D721Med (cell line): ENCODE measurements at places on chromosomes 6 and 20.

DNA sequence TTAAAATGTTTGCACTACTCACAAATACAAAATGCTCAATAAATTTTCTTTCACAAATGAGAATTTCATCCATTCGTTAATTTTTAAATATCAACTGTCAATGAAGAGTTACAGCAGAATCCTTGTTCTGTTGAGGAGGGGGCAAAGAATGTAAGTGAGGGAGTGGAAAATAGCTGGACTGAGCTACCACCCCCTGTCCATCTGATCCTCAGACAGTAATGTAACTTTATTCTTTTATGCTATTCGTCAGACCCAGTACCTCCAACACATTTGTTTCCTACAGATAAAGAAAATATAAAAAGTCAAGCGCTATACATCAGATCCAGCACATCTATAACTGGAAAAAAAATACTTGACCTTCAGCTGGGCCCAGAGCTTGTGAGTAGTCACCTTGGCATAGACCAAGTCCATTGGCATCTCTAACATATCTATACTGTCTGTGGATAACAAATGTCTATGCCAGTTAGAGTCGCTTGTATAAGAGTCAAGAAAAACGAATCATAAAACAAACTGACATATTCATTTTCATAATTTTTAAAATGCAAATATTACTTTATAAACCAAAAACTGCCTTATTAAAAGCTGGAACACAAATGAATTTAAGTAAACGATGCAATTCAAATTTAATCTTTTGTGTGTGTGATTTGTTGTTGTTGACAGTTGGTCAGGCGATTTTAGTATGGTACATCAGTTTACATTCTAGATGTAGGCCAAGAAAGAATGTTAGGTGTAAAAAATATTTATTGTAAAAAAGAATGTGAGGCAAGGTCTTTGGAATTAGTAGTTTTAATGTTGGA, 57.2 kb upstream of the HFE start:
- DNase-seq = no peak

GRCh38 chr6:117818449-117818848, 88.6 kb upstream of the SLC35F1 start:
- DNase-seq = no peak

GRCh38 chr20:53539516-53539915, 54.1 kb downstream of the ZNF217 start:
- DNase-seq = no peak

GRCh38 chr20:56989516-56989915, 276.9 kb downstream of the BMP7 start:
- no peak for DNase-seq

- DNase-seq = no peak
These were observed 268.8 kb downstream of the BTBD9 start for GRCh38 chr6:38370653-38371601.

DNA sequence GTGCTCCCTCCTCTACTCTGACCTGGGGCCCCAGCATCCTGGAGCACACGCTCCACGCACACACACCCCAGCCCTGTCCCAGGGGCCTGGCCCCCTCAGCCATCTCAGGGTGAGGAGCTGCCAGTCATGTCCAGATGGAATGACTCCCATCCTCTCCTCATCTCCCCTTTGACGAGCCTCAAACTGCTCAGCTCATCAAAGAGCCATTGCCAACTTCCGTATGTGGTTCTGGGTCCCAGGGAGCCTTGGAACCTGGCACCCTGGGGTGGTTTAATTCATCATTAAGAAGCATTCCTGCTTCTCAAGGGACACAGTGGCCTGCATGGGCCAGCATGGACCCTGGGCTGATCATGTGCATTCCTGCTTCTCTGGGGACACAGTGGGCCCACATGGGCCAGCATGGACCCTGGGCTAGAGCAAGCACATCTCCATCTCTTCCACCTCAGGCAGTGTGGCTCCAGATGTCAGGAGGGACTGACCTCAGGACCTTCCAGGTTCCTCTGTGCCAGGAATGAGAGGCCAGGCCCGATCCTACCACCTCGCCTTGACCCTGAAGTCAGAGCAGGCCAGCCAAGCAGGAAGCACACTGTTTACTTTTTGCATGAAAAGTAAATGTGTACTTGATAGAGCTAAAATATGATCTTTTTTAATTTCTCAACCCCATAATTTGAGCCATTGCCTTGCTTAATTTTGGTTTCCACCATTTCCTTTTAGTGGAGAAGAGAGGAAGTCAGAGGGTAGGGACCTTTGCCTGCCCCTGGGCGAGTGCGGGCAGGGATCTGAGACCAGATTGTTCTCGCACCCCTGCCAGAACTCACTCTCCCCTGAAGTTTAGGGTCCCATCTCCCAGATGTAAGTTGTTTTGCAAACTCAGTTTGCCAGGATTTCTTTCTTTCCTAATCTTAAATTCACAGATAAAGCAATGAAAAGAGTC, 26.1 kb downstream of the SPATA2 start:
- no peak for DNase-seq

DNA sequence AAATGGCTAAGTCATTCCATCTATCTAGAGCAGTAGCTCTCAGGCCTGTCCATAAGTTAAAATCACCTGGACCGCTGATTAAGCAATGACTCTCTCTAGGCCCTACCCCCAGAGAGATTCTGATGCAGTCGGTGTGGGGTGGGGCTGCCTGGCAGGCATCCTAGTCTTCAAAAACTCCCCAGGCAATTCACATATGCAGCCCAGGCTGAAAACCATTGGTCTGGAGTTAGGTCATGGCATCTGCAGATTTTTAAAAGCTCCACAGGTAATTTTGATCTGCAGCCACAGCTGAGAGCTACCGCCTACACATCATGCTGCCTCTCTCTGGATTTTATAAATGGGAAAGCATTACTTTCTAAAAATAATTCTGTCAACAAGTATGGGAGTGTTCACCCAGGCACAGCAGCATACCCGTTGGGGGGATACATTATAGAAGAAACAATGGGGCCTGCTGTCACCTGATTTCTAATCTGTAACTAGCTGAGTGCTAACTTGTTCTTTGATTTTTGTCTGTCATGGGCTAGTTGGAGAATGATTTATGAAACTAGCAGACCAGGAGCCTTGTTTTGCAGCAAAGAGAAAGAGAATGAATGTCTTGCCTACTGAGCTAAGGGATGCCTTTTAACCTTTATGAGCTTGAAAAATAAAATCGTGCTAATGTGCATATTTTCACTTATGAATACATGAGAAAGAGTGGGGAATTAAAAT, 44.1 kb upstream of the ATXN1 start:
- DNase-seq = no peak

- no peak for DNase-seq
These were observed 364.3 kb upstream of the ID4 start for GRCh38 chr6:19472850-19473249.

DNA sequence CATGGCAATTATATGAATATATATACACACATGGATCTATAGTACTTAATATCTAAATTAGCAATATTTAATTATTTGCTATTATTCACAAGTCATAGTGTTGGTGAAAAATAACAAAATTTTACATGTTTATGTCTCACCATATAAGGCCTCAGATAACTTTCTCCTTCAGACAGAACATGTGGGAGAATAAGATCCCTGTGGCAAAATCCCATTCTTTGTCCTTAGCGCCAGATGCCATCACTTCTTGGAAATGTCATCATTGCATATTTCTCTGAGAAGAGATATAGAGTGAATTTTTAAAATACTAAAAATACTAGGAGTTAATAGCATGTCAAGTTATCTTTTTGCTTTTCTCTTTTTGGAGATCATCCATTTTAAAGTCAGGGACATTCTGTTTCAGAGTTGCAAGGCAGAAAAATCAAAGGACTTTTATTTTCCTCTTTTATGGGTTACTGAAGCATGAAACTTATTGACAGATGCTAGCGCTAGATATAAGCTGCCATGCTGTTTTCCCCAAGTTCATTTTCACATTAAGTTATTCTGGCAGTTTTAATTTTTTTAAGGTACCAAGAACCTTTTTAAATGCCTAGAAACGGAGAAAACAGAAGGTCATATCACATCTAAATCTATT, 30.4 kb upstream of the STXBP5 start:
- DNase-seq = no peak

- DNase-seq = no peak
These were observed 50.0 kb downstream of the SGK1 start for GRCh38 chr6:134267917-134268361.

GRCh38 chr6:129105793-129106192, 222.9 kb downstream of the LAMA2 start:
- no peak for DNase-seq

GRCh38 chr6:126618639-126619343, 278.9 kb downstream of the CENPW start:
- no peak for DNase-seq

DNA sequence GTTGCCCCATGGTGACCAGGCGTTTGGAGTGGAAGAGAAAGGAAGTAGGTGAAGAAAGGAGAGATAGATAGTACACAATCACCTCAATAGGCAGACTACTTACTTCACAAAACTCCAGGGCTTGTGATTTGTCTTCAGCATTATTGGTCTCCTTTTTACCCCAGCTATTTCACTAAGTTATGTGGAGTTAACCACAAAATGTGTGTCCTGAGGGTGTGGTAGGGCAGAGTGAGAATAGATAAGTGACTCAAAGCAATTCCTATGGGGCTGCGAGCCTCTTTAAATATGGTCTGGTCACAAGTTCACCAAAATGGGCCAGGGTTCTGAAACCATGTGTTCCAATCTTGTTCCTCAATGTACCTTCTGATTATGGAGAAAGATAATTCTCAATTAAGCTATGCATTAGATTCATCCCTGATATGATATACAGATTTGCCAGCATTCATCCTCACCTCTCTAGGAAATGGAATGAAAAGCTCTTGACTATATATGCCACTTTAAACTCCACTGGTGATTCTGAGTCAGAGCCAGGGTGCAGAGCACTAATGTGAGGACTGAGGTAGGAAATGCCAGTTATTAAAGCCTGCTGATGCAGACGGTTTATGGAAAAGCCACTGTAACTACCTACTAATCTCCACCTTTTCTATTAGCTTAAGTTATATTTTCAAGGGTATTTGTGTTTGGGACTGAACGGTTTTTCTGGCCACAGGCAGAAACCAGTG, 310.6 kb upstream of the MANEA start:
- no peak for DNase-seq

- no peak for DNase-seq
These were observed 45.4 kb downstream of the RPF2 start for GRCh38 chr6:111027219-111027618.

DNA sequence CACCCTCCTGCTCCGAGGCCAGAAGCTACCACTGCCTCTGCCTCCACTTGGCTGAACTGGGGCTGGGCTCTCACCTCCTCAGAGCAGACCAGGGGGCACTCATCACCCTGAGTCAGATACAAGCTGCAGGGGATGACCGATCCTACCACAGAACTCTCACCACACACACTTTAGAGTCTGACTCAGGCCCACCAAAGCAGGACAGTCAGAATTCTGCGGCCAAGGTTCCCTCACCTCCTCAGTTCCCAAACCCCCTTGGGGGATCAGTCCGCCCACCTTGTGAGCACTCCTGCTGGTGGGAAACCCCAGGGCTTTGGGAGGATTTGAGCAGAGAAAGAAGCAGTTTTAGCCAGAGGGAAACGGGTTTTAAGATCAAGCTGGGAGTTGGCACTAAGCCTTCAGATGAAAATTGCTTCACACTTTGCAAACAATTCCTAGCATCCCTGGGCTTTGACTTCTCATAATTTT, 587.8 kb upstream of the JAG1 start:
- no peak for DNase-seq

GRCh38 chr20:56630086-56630493, 984 bp downstream of the TFAP2C start:
- DNase-seq = no peak

DNA sequence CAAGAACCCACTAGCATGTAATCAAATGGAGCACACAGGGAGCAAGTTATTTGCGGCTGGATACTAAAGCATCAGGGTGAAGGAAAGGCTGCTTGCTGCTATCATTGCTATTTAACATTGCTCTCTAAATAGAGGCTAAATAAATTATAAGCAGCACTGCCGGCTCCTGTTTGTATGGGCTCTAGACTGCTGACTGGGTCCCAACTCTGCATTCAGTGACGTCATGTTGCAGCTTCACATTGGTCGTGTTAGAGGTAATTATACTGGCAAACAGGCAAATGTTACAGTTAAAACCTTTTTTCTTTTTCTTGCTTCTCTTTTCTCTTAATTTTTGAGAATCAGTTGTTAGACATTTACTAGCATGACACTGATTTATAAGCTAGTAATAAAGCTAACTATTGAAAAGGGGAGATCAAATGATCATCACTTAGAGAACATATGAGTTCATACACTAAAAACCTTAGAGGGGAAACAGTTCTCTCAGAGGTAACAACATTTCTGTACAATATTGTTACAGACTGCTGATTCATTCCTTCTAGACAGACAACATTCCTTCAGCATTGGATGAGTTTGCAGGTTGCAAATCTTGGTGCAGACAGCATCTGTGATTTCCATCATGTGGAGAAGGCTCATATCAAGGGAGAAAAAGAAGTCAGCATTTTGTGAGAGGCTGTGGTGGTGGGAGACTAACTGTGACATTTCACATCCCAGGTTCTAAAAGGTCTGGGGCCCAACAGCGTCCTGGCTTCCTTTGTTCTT, 15.9 kb downstream of the RFPL4B start:
- no peak for DNase-seq

- no peak for DNase-seq
These were observed 50.7 kb downstream of the TGM2 start for GRCh38 chr20:38114353-38114791.

GRCh38 chr6:95408111-95408510, 169.2 kb upstream of the MANEA start:
- DNase-seq = no peak

- DNase-seq = no peak
These were observed 251.6 kb upstream of the SOX4 start for GRCh38 chr6:21341910-21342309.

DNA sequence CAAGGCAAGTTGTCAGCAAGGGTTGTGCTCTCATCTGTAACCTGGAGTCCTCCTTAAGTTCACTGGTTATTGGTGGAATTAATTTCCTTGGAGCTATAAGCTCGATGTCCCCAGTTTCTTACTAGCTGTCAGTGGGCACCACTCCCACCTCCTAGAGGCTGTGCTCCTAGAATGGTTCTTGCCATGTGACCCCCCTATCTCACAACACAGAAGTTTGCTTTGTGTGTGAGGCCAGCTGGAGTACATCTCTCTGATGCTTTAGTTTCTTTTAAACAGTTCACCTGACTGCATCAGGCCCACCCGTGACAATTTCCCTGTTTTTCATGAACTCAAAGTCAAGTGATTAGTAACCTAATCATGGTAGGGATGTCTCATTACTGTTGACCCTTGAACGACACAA, 179.1 kb upstream of the SCGN start:
- DNase-seq = no peak

- no peak for DNase-seq
These were observed 20.1 kb downstream of the NT5E start for GRCh38 chr6:85470023-85470410.

DNA sequence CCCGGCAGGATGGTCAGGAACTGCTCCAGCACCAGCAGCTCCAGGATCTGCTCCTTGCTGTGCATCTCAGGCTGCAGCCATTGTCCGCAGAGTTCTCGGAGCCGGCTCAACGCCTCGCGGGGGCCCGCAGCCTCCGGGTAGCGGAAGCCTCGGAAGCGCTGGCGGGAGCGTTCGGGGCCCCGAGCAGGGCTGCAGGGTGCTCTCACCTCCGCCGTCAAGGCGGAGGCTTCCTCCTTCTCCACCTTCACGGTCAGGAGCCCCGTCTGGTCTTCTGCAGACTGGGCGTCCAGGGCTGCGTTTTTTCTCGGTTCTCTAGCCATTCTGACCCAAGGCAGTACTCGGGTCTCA, 434 bp downstream of the ZKSCAN4 start:
- DNase-seq = no peak

- DNase-seq = no peak
These were observed 15.9 kb upstream of the PCMTD2 start for GRCh38 chr20:64239449-64240242.

- no peak for DNase-seq
These were observed 20.6 kb downstream of the CNBD2 start for GRCh38 chr20:35988910-35989463.

- no peak for DNase-seq
These were observed 55.5 kb downstream of the ATP9A start for GRCh38 chr20:51712501-51713212.
